ENCODE measurements at places on chromosomes 2 and 18.

- peak; percentile 10 for DNase-seq
These were observed 59.6 kb downstream of the LONRF2 start for GRCh38 chr2:100262555-100263320.

- no peak for DNase-seq
These were observed 23.1 kb upstream of the RAB31 start for GRCh38 chr18:9684881-9685614.

DNA sequence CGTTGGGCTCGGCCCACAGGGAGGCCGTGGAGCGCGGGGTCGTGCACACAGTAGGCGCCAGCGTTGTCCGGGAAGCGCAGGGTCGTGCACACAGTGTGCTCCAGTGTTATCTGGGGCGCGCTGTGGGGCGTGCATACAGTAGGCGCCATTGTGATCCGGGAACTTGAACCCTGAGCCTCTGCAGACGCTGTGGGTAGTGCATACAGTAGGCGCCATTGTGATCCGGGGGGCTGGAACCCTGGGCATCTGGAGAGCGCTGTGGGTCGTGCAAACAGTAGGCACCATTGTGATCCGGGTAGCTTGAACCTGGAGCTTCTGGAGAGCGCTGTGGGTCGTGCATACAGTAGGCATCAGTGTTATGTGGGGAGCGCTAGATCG lies 793 bp downstream of the ZNF236 start:
- DNase-seq, result peak; percentile 6

- no peak for DNase-seq
These were observed 180.8 kb upstream of the ATP5MC3 start for GRCh38 chr2:175362331-175362730.

- no peak for DNase-seq
These were observed 63.1 kb downstream of the CABYR start for GRCh38 chr18:24201699-24202687.

GRCh38 chr2:233761040-233761769 lies 1.1 kb downstream of the UGT1A1 start:
- no peak for DNase-seq

DNA sequence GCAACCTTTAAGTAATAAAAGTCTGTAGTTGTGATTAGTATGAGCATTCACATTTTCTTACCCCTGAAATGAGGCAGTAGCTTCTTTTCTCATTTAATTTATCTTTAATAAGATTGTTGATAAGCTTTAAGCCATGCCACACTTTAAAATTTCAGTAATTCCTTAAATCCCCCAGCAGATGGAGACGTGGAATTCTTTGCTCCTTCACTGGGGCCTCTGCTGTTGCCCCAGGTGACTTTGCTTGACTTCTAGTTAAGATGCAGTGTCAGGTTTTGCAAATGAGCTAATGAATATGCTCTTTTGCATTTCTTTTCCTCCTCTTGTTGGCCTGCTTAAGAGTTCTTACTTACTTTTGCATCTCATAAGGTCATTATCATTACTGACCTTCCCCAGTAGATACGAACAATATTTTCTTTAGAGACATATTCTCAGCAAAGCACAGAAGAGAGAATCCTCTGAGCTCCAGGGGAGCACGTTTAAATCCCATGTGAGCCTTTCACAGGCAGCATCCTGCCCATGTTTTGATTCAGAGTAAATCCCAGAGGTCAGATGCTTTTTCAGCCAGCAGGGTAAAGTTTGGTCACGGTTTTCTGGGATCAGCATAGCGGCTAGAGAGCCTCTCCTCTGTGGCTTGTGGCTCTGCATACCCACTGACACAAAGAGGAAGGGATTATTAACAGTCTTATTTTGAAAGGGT lies 222.9 kb downstream of the PTPRM start:
- peak; percentile 63 for DNase-seq

GRCh38 chr18:21012308-21012707 lies 99.3 kb downstream of the ROCK1 start:
- DNase-seq, result no peak

DNA sequence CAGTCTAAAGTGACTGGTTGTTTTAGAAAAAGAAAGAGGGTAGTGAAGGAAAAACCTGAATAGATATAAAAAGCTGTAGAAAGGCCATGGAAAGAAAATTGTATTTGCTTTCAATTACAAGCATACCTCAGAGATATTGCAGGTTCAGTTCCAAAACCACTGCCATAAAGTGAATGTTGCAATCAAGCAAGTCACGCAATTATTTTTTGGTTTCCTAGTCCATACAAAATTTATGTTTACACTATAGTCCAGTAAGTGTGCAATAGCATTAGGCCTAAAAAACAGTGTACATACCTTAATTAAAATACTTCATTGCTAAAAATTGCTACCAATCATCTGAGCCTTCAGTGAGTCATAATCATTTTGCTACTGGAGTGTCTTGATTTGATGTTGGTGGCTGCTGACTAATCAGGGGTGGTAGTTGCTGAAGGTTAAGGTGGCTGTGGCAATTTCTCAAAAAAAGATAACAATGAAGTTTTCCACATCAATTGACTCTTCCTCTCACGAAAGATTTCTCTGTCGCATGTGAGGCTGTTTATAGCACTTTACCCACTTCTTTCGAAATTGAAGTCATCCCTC lies 2003.8 kb upstream of the PIK3C3 start:
- no peak for DNase-seq

- no peak for DNase-seq
These were observed 160.6 kb downstream of the ANKRD30B start for GRCh38 chr18:14908541-14908940.

- no peak for DNase-seq
These were observed 27.3 kb downstream of the CCDC85A start for GRCh38 chr2:56211048-56211447.

DNA sequence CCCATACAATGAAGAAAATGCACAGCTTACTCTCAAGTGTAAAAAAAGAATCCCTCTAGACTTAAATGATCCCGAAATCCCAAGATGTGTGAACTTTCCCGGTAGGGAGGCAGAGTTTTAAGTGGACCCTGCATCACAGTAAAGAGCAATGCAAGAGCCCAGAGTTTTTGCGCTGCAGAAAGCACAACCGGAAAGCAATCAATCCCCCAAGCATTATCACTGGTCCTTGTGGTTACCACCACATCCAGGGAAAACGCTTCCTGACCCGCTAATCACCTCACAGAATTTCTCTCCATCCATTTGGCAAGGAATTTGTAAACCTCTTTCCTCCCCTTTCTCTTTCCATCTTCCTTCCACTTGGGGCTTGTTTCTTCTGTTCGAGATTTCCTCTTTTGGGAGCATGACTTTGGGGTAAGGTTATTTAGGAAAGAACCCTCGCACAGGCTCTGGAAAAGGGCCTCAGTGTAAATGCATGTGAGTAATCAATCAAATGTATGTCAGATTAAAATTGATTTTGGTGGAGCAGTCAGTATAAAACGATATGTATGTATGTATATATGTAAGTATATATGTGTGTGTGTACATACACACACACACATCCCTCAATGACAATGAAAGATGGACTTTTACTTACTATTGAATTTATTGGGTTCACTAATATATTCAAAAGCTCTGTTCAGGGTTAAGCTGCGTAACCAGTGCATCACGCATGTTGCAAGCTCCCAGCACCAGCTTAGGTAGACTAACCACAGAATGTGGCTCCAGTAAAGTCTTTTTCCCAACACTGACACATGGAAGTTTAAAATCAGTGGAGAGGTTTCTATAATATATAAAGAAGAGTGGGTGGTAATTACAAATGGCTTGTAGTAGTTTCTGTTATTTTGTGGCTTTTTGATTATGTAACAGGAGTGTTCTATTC lies 1.6 kb downstream of the PLCL1 start:
- DNase-seq, result no peak

DNA sequence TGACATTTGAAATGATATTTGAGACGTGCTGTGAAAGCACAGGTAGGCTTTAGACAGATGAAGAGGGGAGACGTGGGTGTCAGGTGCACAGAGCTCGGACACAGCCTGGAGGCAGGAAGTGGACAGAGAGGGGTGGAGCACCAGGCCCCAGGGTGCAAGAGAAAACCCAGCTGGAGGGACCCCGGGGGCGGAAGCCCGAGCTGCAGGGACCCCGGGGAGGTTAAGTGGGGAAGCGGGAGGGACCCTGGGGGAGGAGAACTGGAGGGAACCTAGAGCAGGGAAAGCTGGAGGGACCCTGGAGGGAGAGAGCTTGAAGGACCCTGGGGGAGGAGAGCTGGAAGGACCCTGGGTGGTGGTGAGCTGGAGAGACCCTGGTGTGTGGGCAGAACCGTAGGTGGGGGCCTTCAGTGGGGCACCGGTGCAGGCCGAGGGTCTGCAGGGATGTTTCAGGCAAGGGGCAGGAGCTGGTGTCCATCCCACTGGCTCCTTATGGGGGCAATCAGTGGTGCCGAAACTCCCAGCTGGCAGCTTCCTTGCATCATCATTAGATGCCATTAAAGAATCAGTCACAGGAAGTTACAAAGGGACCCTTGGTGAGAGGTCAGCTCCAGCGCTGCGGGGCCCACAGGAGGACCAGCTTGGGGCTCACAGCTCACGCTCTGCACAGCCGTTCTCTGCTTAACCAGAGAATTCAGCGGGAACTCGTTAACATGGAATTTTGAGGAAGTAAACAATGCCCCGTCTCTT lies 246.6 kb downstream of the EIPR1 start:
- no peak for DNase-seq

DNA sequence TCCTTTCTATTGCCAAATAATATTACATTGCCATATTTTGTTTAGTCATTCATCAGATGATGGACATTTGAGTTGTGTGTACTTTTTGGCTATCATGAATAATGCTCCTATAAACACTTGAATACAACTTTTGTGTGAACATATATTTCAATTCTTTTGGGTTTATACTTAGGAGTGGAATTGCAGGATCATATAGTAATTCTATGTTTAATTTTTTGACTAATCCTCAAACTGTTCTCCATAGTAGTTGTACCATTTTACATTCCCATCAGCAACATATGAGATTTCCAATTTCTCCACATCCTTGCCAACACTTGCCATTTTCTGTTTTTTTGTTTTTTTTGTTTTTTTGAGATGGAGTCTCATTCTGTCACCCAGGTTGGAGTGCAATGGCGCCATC lies 87.2 kb downstream of the B3GNT2 start:
- no peak for DNase-seq

DNA sequence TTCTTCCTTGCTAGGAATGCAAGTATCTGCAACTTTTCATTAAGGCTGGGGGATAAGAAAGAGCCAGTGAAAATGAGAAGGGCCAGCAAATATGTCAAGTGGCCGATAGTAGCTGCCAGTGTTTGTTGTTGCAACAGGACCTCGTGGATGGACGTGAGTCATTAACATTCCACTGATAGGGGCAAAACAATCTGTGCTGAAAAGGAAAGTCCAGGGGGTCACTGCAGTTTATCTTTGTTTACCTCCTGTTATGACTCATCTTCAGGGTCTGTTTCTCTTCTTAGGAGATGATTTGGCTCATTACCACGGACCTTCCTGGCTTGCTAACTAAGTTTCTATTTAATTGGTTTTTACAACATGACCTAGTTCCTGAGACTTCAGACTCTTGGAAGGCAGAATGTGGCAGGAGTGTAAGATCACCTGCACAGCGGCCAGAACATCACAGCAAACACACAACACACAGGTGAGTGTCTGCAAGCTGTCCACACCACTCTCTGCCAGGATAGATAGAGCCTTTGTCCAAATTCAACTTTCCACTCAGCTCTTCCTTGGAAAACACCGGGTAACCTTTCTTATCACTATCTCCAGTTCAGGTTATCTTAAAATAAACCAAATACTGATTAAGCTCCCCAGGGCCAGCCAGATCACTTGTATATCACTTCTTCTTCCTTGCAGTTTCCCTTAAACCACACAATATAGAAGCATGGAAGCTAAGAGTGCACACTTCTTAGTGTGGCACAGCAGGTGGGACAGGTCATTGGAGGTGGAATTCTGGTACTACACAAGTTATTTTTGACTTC lies 157.5 kb upstream of the LMAN1 start:
- peak; percentile 79 for DNase-seq

DNA sequence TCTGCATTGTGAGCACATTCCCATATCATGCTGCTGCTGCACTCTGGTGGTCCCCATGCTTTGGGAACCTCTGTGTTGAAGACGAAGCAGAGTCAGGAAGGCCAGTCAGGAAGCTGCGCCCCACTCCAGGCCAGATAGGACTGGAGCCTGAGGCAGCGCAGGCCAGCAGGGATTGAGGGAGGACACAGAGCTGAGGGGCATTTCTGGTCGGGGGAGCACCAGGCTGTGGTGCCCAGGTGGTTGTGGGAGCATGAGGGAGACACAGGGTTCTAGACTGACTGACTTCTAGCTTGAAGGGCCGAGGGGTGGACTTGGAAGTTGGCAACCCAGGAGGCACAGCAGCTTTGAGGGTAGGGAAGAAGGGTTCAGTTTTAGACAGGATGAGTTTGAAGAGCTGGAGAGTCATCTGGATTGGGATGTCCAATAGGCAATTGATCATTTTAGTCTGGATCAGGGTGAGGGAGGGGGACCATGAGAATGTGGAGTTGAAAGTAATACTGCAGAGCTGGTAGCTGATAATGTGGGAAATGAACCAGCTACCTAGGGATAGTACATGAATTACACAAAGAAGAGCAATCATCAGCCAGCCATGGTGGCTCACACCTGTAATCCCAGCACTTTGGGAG lies 1.4 kb upstream of the ACTG2 start:
- no peak for DNase-seq

GRCh38 chr2:110113961-110114591 lies 1.5 kb downstream of the MALL start:
- DNase-seq, result peak; percentile 63

DNA sequence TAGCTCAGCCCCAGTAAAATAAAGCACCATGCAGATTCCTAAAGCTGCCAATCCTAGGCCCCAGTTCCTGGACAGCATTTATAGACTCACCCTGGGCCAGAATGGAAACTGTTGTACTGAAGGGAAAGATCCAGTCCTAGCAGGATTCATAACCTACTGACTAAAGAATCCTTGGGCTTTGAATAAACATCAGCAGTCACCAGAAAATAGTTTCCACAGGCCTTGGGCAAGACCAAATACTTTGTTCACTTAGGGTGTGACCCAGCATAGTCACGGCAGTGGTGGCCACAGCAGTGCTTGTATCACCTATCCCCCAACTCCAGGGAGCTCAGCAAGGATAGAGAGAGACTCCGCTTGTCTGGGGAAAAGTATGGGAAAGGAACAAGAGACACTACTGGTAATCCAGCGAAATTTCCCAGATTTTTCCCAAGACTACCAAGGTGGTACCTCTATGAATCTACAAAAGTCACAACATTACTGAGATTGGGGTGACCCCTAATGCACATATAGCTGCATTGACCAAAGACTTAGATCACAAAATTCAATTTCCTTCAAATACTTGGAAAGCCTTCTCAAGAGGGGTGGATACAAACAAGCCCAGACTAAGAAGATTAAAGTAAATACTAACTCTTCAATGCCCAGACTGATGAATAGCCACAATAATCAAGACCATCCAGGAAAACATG lies 748.1 kb upstream of the LRATD1 start:
- DNase-seq, result no peak

DNA sequence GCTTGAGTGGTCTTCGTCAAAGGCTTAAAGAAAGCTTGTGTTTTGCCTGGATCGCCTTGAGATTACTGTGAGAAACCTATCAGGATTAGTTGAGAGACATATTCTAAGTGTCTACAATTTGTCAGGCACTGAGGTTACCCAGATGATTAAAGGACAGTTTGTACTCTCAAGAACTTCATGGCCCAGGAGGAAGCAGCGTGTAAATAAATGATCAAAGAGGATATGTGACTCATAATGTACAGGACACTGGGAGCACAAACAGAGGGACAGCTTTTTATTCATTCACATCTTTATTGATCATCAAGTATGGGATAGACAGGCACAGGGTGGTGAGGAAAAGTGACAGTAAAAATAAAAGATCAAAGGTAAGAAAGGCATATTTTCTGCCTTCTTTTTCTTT lies 152.6 kb upstream of the FSHR start:
- DNase-seq, result no peak

GRCh38 chr2:69164061-69164778 lies 151.2 kb downstream of the ANTXR1 start:
- DNase-seq, result peak; percentile 54

Measured in dermis microvascular lymphatic vessel endothelial cell (primary cell).